ENCODE measurements at places on chromosomes 3 and 15. TPM values are rescaled to one million over a fixed set of nuclear protein-coding genes. Genes with fewer than 3 reads are reported as not detected.

Gene VPS33B
- 16.3 TPM for total RNA-seq

DNA sequence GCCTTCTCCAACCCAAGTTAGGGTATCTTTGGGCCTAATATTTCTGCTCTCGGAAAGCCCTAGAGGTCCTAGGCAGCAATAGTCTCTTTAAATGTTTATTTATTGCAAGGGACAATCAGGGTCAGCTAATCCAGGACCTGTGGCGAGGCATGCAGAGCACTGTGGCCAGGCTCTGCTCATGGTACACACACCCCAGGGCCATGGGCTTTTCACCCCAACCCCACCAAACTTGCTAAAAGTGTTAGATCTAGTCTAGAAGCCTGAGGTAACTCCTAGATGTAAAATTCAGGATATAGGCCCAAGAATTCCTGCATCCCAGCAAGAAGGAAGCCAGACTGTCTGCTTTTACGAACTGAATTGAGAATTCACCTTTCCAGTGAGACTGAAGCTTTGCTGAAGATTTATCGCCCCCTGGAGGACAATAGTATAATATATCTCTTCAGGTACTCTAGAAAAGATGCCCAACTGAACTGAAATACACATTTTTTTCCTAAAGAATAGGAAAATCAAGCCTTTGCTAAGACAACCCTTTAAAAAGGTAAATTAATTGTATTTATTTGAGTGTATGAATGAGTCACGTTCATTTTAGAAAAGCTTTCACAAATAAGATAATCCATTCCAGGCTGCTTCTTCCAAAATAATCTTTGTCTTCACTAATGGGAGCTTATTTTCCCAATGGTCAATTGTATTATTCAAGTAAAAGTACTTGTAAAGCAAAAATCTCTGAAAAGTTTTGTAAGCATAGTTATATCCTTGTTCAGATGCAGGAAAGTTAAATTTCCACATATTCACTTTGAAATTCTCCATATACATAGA is 89.8 kb downstream of the LRRC3B start:
- no peaks in the 10 kb centered on the region for H3K27me3 ChIP-seq
- H3K27ac ChIP-seq, result no peak overlapping the region
- no peaks in the 10 kb centered on the region for H3K36me3 ChIP-seq
- no peak overlapping the region for H3K4me3 ChIP-seq

DNA sequence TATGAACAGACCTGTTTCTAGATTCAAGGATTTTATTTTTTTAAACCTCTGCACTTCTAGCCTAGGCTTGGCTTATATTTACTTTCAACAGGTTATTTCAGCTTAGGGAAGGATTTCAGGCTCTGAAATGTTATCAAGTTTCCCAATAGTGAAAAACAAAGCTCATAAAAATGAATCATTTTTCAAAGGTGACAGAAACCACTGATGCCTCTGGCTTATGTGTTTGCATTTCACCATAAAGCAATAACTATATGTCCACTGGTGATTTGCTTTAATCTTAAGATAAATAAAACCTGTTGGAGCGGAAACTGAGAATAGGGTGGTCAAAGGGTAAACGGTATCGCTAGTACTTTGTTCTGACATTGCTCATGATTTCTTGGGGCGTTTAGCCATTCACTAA is 141.2 kb upstream of the LRIG1 start:
- H3K4me3 ChIP-seq, result no peak overlapping the region
- no peak overlapping the region for H3K27ac ChIP-seq
- no peaks in the 10 kb centered on the region for H3K36me3 ChIP-seq
- no peak for DNase-seq
- no peaks in the 10 kb centered on the region for H3K4me1 ChIP-seq

Gene CLRN1
- not detected for total RNA-seq
